ENCODE measurements at places on chromosomes 13 and 19.

DNA sequence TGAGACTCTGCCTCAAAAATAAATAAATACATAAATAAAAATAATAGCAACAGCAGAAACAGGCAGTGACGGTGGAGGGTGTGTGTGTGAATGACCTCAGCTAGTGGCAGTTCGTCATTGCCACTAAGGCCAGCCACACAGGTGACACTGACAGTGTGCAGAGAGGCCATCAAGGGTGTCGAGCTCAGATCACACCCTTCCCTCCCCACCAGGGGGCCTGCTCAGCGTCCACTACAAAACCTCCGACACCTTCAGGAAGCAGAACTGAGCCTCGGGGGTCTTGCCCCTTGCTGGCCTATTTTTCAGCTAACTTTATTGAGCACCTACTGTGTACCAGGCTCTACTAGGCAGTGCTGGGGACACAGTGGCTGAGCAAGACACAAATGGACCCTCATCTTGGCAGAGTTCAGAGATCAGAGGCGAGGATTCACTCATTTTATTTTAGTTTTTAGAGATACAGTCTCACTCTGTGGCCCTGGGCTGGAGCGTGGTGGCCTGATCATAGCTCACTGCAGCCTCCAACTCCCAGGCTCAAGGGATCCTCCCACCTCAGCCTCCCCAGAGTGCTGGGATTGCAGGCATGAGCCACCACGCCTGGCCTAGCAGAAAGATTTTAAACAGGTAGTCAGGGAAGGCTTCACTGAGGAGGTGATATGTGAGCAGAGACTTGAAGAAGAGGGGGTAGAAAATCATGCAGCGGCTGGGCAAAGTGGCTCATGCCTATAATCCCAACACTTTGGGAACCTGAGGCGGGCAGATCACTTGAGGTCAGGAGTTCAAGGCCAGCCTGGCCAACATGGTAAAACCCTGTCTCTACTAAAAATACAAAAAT is 30.3 kb upstream of the SEMA6B start:
- no peak for DNase-seq

DNA sequence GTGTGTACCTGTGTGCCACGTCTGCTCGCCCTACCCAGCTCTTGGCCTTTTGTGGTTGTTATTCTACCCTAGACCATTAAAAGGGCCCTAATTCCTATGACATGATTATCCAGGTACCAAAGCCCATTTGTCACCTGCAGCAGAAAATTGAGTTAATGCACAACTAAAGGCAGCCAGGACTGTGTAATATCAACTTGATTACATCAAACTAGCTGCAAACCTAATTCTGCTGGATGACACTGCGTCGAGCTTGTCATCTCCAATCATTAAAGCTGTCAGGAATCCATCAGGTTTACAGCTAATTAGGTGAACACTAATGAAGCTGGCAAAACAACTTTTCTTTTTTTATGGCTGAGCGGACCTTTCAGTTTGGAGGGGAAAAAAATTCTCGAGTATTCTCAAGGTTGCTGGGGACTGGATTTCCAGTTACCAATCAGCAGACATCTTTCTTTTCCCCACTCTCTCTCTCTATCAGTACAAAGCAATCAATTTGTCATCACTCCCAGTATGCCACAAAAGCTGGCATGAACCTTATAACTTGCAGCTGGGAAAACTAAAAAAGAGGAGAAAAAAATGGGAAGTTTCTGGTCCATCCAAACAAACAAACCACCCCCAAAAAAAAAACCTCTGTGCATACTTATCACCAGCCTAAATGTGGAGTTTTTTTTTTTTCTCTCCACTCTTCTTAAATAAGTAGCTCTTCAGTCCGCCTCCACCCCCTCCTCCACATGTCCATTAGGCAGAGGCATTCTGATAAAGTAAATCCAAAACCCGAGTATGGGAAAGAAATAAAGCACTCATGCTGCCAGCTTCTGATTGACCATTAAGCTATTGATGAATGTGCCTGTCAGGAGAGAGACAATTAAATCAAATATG is 2.8 kb downstream of the TSHZ3 start:
- no peak for DNase-seq

DNA sequence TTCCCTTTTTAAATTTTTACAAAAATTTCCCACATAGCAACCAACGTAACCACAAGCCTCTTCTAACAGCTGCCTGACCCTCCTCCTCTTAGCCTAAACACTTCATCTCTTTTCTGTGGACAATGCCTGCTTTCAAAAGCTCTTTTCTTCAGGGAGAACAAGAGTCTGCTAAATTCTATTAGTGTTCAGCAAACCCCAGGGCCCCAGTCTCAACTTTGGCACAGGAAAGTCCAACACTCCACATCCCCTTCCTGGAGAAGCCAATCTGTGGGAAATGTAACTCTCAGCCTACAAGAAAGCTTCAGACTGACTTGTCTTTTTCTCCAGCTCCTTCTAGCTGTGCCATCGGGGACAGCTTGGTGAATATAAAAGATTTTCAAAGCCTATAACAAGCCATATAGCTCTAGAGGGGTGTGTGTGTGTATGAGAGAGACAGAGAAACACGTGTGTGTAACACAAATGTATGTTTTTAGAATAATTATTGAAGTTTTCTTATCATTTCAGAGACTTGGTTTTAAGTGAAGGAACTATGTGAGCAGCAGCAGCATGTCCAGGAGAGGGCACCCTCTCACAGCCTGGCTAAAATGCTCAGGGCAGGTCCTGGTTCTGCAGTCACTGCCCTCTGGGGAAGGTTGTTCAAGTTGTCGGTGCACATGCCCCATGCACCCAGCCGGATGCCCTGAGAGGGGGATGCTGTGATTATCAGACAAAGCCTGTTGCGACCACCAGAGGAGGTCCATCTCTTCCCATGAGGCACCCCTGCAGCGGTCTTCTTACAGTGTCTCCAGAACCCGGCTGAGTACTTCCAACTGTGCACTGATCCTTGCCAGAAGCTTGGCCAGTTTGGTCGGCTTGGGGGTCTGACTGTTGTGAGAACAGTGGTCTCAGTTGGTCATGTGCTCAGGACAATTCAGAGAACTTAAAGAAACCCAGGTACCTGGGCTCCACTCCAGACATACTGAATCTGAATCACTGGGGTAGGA is 34.4 kb downstream of the CCDC70 start:
- DNase-seq: peak; percentile 39

DNA sequence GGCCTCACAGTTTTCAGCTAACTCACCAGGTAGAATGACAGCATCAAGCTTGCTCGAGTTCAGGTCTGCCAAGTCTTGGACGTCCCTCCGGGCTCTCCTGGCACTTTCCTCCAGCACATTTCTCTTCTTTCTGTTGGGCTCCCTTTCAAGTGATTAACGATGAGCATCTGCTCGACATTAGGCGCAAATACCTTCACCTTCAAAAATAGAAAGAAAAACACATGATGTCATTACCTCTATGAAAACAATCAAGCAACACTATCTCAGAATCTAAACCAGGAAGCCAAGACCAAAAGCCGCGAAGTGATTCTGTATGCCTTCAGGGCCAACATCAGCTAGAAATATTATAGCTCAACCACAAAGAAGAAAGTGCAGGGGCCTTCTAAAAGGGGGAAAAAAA is 15.4 kb upstream of the CLN5 start:
- DNase-seq: no peak

- no peak for DNase-seq
Observed at GRCh38 chr19:16970821-16971220, 55.8 kb downstream of the CPAMD8 start.

- no peak for DNase-seq
Observed at GRCh38 chr13:99363949-99364348, 56.8 kb upstream of the GPR183 start.

DNA sequence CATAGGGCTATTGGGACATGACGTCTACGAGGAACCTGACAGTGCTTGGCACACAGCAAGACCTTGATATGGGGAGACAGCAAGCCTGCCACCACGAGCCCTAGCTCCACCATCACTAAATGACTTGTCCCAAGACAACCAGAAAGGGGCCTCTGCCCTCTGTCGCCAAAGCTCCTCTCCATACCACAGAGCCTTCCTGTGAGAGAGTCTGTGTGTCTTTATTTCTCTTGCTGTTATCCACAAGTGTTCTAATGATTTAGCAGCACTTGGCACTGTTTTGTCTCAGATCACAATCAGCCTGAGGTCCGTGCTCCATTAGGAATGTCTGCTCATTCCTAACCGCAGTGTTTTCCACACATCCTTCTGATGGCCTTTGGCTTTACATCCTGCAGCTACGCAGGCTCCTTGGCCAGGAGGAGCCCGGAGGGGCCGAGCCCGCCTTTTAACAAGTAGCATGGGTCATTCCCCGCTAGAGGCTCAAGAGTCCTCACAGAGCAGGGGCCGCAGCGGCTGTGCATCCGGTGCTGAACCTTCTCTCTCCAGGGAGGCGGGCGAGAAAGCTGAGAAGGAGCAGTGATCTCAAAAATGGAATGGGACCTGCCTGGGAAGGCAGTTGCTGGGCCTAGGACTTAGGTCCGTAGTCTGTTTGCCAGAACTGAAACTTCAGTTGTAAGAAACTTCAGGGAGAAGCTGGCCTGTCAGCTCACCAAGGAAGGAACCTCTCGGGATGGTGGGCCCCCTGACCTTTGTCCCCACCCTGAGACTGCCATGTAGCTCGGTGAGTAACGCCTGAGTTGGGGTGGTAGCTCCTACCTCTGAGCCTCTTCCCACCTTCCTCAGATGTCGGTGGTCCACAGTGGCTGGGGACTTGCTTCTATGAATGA is 61.1 kb upstream of the HMGB1 start:
- no peak for DNase-seq

GRCh38 chr19:56403764-56404704 is at the start of gene ZNF583:
Gene ZNF583, plus strand, starts transcription at chr19:56404332. Its CDS starts 2,783 bp downstream, at chr19:56407115.
- DNase-seq: peak; percentile 42

- DNase-seq: no peak
Observed at GRCh38 chr19:43675269-43675879, 5.4 kb upstream of the PLAUR start.

- DNase-seq: no peak
Observed at GRCh38 chr19:18496980-18497256, 25.0 kb downstream of the ELL start.

DNA sequence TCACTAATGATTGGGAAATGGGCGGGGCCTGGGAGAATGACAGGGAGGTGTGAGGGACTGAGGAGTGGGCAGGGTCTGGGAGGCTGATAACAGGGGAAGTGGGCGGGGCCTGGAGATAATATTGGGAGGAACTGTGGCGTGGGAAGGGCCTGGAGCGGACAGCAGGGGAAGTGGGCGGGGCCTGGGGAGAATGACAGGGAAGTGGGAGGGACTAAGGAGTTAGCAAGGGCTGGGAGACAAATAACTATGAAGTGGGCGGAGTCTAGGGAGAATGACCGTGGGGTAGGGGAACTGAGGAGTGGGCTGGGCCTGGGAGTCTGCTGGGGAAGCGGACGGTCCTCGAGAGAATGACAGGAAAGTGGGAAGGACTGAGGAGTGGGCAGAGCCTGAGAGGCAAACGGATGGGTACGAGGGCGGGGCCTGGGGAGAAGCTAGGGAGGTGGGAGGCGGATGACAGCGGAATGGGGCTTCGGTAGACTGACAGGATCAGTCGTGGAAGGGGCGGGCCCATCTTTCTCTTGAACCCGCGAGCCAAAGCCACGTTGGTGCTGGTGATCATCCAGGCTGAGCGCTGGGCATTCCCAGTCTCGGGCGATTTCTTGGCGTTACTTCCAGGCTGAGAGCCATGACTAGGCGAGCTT is 14.0 kb upstream of the TUBB4A start:
- peak; percentile 93 for DNase-seq

GRCh38 chr13:85567909-85568308 is 231.3 kb downstream of the SLITRK6 start:
- peak; percentile 27 for DNase-seq

- no peak for DNase-seq
Observed at GRCh38 chr19:15469513-15470297, 5.4 kb upstream of the RASAL3 start.

GRCh38 chr13:111217641-111218040 is 102.5 kb downstream of the ARHGEF7 start:
- DNase-seq: no peak

DNA sequence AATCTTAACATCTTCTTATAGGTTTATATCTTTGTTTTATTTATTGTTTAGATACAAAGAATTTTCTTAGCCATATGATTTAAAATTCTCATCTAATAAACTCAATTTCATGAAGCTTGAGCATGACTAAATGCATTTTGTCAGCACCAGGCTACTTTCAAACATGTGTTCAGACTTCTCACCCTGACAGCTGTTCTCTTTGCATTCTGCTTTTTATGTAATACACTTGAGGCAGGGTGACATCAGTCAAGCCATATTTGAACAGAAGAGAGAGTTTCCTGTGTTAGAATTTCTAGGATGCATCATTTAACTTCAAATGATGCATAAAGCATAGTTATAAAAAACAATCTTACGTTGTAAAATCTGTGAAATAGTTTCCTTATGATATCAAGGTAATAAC is 1295.1 kb upstream of the PCDH20 start:
- DNase-seq: no peak

- no peak for DNase-seq
Observed at GRCh38 chr13:105825071-105825470, 710.4 kb downstream of the EFNB2 start.

DNA sequence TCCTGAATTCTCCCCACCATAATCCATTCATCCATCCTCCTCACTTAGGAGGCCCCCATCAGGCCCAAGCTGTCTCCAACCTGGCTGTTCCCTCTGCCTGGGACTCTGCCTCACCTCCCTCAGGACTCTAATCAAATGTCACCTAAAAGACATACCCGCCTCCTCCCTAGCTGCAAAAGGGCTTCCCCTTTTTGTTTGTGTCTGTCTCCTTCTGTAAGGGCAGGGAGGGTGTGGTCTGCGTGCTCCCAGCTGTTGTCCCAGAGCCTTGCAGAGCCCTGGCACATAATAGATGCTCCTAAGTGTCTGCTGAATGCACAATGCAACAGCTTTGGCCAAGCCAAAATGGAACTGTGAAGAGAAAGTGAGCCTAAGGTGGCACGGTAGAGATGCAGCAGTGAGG is 4.4 kb downstream of the TRIR start:
- no peak for DNase-seq

DNA sequence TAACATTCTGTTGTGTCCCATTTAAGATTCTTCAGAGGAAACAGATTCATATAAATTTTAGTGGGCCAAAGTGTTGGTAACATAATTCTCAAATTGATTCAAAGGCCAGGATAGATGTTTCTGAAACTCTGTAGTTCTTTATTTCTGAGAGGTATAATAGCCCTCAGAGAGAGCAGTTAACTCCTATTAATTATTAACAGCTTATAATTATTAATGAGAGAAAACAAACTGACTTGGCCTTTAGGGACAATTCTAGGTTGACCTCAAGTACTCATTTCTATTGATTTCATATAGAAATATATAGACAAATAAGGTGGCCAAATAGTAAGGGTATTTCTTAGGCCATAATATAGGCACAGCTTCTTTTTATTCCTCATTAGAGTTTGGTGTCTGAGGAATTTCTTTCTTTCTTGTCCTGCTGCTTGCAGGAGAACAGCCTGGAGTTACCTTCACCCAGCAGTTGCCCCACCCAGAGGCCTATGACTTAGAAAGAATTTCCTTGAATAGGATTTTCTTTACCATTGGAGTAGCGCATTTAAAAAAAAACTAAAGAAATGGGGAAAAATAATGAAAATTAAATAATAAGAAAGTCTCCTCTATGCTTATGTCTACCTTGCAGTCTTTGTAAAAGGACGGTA is 1430.1 kb upstream of the SPRY2 start:
- DNase-seq: no peak

GRCh38 chr13:100608906-100609305 is 20.3 kb upstream of the GGACT start:
- no peak for DNase-seq

All from NT2/D1 (cell line).